HEK293T (cell line): ENCODE measurements at places on chromosomes 11 and 22.

GRCh38 chr11:31641477-31642062 lies 132.0 kb downstream of the ELP4 start:
- DNase-seq = peak; percentile 49

DNA sequence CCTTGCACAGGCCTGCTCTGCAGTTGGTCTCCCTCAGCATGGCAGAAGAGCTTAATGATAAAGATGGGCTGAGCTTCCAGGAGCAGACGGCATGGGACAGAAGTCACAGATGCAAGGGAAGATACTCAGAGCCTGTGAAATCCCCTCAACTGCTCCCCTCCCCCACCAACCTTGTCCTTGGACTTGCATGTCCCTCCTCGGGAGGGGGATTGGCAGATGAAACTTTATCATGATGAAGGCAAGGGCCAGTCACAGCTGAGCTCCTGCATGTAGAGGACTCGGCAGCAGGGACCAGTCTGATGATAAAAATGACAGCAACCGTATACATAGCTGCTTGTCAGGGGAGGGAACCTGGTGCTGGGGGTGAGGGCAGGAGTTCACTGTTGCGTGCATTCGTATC lies 6.8 kb upstream of the SLC22A8 start:
- DNase-seq = no peak

- DNase-seq = peak; percentile 96
Observed at GRCh38 chr11:7020183-7020917, at the start of the genes NLRP14 and ZNF214. Gene NLRP14 (plus strand): TSS chr11:7020479. CDS start chr11:7038587, 18,108 bp downstream. Gene ZNF214 (minus strand): TSS chr11:7020346. CDS start chr11:7002835, 17,511 bp downstream.

GRCh38 chr11:35624316-35624715 lies 6.1 kb downstream of the FJX1 start:
- no peak for DNase-seq

DNA sequence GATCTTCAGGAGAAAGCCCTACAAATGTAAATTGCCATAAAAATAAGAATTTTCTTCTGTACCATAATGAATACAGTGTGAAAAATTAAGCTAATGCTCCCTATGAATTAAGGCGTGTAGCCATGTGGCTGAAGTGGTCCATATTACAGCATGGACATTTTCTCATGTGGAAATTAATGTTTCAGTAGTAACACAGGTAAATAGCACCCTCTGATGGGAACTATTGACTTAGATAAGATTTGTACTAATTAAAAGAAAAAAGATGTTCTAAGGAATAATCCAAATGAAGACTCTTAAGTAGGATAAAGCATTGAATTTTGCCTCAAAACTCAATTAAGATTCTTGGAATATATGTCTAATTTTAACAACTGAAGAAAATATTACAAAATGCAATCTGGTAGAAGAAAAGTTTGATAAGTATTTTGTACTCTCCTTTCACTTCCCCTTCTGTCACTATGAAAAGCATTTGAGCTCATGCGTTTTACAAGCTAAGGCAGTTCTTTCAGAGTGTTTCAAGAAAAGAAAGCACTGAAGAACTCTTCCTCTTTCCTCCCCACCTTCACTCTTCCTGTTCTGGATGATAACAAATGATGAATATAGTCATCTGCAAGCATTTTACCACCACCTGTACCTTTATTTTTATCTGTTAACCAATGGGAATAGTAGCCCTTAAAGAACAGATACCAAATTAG lies 9.9 kb upstream of the OR8D2 start:
- DNase-seq = no peak

GRCh38 chr11:64605656-64606585 lies 14.9 kb downstream of the SLC22A12 start:
- DNase-seq = no peak

- no peak for DNase-seq
Observed at GRCh38 chr22:23847991-23848864, 9.4 kb upstream of the DERL3 start.

GRCh38 chr11:64225608-64226506 lies at the start of the genes NUDT22 and TRPT1:
Gene NUDT22 (plus strand): TSS chr11:64226274. CDS start chr11:64226653, 379 bp downstream.
Gene TRPT1 (minus strand): TSS chr11:64226186. CDS start chr11:64225860, 326 bp downstream.
- DNase-seq = peak; percentile 89

DNA sequence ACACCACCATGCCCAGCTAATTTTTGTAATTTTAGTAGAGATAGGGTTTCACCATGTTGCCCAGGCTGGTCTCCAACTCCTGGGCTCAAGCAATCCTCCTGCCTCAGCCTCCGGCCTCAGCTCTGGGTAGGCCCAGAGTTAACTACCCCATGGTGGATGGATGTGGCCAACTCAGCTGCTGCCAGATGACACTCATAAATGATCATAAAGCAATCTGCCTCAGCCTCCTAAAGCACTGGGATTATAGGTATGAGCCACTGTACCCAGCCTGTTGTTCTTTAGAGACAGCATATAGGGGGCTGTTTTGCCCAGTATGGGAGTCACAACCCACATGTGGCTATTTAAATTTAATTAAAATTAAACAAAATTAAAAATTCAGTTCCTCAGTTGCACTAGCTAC lies 54.3 kb downstream of the LARGE1 start:
- no peak for DNase-seq

- no peak for DNase-seq
Observed at GRCh38 chr11:129268371-129268770, 76.2 kb upstream of the ARHGAP32 start.

GRCh38 chr11:86802601-86803051 lies 2.3 kb downstream of the PRSS23 start:
- DNase-seq = peak; percentile 53

DNA sequence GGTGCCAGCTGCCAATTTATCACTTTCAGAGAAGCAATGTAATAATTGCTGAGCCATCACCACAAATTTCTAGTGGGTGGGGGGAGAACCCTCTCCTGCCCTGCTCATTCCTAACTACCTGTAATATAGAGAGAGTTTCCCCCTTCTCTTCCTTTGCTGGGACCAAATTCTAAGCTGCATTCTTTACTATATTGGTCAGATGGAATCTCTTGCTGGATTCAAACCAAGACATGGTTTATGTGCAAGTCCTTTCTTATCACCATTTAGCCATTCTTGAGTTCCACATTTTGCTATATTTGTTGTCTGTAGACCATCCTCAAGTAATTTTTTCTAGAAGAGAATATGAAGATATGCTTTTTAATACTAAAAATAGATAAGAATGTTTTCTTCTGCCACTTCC lies 452.1 kb downstream of the MN1 start:
- DNase-seq = no peak

DNA sequence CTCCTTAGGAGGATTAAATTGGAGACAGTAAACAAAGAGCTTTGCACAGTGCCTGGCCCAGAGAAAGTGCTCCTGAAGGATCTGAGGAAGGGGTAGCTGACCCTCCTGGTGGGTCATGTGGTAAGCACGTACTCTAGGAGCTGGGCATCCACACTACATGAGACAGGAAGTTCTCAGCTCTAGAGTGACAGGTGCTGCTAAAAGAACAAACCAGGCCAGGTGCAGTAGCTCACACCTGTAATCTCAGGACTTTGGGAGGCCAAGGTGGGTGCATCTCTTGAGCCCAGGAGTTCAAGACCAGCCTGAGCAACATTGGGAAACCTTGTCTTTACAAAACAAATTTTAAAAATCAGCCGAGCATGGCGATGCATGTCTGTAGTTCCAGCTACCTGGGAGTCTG lies 13.1 kb downstream of the SLC43A1 start:
- no peak for DNase-seq

GRCh38 chr11:116927163-116927974 lies 89.9 kb upstream of the APOA1 start:
- DNase-seq = peak; percentile 31

DNA sequence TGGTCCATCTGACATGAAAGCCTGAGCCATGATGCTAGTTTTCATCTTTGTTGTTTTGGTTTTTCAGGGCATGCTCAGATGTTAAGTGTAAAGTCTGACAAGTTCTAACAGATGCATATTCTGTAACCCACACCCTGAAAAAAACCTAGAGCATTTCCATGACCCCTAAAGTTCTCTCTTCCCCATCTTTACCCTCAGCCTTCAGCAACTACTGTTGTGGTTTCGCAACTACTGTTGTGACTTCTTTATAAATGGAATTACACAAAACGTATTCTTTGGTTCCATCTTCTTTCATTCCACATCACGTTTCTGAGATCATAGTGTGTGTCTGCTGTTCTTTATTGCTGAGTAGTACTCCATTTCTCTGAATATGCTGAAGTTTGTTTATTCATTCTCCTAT lies 65.1 kb upstream of the LDLRAD3 start:
- DNase-seq = no peak

DNA sequence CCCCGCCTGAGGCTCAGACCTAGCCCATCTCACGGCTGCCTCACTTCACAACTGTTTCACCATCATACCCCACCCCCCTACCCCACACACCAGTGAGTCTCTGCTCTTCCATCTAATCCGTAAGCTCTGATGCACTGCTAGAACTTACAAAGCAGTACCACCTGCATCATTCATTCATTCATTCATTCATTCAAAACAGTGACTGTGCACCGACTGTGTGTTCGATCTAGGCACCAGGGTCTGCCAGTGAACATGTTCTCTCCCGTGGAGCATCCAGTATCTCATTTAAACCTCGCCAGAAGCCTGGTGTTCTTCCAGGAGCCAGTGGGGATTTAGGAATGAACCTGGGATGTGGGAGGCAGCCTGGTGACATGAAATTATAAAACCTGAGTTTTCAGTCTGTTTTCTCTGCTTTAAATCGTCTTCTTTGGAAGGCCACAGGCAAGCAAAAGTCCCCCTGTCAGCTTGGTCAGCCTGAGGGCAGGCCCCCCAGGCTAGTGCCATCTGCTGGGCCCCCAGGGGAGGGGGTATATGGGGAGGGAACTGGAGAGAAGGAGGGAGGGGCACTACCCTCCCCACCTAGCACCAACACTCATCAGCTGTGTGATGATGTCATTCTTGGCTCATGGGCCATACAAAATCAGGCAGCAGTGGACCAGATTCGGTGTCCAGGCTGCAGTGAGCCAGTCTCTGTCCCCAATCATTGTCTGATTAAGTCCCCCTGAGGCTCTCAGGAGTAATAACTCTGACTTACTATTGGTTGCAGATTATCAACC lies 18.4 kb downstream of the TMPRSS6 start:
- no peak for DNase-seq

DNA sequence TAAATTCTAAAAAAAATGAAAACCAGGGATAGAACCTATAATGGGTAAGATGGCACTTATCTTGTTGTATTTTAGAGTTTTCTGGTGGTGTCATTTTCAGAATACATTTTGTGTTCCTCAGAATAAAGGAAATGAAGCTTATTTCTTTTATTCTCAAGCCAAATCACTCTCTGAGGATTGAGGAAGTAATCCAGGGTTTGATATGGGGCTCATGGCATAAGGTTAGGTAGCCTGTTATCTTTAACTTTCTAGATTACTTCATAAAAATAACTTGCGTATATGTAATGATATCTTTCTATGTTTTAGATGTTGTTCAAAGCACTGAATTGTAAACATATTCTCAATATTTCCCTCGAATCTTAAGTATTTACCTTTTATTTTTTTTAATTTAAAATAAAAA lies 33.5 kb downstream of the PDE3B start:
- DNase-seq = no peak

- DNase-seq = no peak
Observed at GRCh38 chr11:34904421-34904955, 11.7 kb downstream of the APIP start.

GRCh38 chr22:36102995-36103394 lies 57.6 kb downstream of the APOL3 start:
- no peak for DNase-seq

DNA sequence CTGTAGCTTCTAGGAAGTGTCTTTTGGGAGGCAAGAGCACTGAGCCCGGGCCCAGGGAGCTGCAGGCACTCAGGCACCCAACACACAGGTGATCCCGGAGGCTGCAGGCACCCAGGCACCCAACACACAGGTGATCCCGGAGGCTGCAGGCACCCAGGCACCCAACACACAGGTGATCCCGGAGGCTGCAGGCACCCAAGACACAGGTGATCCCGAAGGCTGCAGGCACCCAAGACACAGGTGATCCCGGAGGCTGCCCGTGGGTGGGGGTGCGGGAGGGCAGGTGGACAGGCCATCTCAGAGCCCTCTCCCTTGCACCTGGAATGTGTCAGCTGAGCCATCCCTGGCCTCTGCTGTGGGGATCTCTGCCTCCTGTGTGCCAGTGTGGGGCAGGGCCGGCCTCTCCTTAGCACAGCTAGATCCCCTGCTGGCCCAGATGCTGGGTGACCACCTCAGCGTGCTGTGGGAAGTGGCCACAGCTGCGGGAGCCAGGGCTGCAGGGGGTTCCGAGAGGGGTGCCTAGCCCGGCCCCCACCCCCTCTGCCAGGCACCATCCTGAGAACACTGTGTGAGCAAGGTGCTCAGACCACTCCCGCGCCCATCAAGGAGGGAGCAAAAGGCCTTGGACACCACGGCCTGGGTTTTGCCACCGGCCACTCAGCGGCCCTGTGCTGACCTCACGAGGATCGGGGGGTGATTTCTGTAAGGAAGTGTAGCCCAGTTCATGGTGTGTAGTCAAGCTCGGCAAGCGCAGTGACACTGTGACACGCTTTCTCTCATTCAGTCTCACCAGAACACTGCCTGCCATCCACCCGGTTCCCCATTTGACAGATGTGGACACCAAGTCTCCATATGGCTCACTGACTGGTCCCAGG lies 14.2 kb downstream of the MRGPRG start:
- DNase-seq = no peak

GRCh38 chr11:79276736-79277325 lies 164.0 kb downstream of the TENM4 start:
- DNase-seq = no peak

DNA sequence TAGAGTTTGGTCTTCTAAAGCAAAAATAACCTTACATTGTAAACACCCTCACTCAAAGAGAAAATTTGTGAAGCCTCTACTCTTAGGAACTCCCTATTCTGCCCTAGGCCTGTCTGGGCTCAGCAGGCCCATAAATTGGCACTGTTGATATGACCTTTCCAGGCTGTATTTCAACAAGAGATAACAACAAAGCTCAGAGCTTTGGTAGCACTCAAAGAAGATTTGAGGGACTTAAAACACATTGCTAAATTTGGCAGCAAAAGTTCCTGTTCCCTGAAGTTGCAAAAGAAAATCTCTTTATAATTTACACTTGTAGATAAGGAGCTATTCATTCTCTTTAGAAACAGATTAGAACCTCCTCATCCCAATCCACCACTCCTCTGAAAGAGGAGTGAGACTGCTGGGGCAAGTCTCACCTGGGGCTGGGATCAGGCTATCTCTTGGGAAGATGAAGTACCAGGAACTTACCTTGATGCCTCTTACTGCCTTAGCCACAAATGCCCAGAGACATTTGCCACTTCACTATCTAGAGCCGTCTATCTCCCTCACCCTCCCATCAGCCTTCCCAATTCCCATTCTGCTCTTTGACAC lies 110.4 kb upstream of the AKIP1 start:
- no peak for DNase-seq

GRCh38 chr11:19661827-19662226 lies 50.8 kb upstream of the NAV2 start:
- DNase-seq = no peak

DNA sequence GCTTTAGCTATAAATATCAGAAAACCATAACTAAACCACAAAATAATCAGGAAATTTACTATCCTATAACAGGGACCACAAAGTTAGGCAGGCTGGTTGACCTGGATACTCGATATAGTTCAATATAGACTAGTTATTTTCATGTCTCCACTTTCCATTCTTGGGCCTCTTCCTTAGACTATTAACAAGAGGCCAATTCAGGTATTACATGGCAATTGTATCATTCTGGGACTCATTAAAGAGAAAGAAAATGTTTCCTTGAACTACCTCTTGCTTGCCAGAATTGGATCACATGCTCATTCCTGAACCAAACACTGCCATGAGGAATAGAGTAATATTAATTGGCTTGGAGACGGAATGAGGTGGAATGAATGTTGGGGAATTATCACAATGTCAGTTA lies 76.0 kb downstream of the EIF3M start:
- DNase-seq = peak; percentile 7

GRCh38 chr11:66986178-66986545 lies 11.1 kb downstream of the C11orf86 start:
- DNase-seq = no peak
